ENCODE measurements at places on chromosomes 4 and X.

DNA sequence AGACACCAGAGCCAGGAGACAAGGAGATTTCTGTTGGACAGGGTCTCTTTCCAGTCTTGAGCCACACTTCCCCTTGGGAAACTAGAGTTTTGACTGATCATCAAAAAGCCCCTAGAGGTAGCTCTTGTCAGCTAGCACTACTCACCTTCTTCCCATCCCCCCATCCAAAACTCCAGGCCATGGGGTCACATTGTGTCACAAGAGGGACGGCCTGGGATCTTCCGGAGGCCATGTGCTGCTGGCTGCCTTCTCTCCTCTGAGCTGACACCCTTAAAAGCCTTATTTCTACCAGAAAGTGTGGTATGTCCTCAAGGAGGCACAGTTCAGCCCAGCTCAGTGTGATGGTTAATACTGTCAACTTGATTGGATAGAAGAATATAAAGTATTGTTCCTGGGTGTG is 7.8 kb downstream of the PNMA3 start:
- DNase-seq = no peak

DNA sequence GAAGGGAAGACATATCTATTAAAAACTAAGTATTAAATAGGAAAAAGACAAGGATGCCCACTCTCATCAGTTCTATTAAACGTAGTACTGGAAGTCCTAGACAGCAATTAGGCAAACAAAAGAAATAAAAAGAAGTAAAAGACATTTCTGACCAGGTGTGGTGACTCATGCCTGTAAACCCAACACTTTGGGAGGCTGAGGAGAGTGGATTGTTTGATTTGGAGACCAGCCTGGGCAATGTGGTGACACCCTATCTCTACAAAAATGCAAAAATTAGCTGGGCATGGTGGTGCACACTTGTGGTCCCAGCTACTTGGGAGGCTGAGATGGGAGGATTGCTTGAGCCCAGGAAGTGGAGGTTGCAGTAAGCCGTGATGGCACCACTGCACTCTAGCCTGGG is 1071.8 kb downstream of the FAT4 start:
- DNase-seq = no peak

DNA sequence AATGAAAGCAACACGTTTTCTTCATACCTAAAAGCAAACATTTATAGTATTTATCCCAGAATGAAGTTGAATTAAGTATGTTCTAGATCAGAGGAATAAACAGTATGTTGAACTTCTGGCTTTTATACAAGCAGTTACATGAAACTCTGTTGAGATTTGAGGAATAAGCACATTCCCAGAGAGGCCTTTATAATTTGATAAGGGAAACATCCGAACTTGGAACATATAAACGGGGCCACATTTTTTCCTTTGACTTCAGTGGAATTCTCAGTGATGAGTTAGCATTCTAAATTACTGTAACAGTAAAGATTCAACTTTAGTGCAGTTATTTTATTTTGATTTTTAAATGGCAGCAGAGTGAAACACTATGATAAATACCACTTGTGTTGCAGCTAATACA is 119.5 kb downstream of the GLRA3 start:
- DNase-seq = no peak

GRCh38 chrX:3384327-3384726 is 37.9 kb upstream of the MXRA5 start:
- no peak for DNase-seq

GRCh38 chr4:31365006-31365690 is 645.0 kb downstream of the PCDH7 start:
- no peak for DNase-seq

All from chondrocyte (in vitro differentiated cells).